Muscle of back (tissue), 13 donors: ENCODE measurements at places on chromosomes 7 and 10. TPM values are rescaled to one million over a fixed set of nuclear protein-coding genes. Genes with fewer than 3 reads are reported as not detected.

DNA sequence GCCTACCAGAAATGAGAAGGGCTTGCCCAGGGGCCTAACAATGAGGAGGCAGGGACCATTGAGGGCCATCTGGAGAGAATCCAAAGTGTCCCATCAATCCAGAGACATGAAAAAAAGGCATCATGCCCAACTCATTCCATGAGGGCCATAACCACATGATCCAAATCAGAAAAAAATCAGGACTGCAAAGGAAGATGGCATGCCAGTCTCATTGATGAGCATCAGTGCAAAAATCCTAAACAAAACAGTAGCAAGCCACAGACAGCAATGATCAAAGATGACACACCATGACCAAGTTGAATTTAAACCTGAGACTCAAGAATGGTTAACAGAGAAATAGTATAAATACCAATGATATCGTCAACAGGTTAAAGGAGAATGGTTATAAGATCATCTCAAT, 7.0 kb upstream of the CYP3A4 start:
- no peak for DNase-seq

DNA sequence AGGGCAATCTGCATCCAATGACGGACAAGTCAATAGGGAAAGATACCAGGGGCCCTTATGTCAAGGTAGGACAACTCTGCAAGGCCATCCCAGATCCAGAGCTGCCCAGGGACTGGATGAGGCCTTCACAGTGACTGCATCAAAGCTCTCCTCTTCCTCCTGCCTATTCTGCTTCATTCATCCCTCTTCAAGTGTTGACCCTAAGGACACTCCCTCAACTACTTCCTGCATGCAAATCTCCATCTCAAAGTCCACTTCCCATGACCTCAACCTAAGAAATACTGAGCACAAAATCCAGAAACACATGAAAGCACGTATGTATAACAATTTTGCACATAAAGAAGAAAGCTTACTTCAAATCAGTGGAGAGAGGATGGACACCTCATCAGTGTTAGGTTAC, 182.3 kb downstream of the AVL9 start:
- no peak for DNase-seq

DNA sequence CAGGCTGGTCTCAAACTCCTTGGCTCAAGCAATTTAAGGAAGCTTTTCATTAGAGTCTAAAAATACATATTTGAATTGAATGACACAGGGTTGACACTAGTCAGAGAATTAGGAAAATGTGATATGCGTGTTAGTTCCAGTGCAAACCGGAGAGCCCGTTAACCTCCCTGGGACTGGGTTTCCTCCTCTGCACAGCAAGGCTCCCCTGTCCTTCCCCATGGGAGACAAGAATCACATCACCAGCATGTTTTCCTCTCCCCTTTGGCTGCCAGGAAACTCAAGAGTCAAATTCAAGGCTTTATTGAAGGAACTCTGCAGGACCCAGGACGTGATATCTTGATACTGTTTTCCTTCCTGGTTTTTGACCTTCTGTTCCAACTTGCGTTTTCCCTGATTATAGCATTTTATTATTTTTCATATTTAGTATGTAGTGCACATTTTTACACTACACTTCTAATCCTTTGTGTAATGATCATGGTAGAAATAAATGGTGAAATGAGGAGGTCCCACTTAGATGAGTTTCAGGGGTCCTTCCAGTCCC, 24.9 kb downstream of the GSTO2 start:
- no peak for DNase-seq

GJD4 gene
- 1.8 TPM for polyA plus RNA-seq

- no peak for DNase-seq
These were observed 131.9 kb downstream of the KIAA1217 start for GRCh38 chr10:24340883-24341282.

DNA sequence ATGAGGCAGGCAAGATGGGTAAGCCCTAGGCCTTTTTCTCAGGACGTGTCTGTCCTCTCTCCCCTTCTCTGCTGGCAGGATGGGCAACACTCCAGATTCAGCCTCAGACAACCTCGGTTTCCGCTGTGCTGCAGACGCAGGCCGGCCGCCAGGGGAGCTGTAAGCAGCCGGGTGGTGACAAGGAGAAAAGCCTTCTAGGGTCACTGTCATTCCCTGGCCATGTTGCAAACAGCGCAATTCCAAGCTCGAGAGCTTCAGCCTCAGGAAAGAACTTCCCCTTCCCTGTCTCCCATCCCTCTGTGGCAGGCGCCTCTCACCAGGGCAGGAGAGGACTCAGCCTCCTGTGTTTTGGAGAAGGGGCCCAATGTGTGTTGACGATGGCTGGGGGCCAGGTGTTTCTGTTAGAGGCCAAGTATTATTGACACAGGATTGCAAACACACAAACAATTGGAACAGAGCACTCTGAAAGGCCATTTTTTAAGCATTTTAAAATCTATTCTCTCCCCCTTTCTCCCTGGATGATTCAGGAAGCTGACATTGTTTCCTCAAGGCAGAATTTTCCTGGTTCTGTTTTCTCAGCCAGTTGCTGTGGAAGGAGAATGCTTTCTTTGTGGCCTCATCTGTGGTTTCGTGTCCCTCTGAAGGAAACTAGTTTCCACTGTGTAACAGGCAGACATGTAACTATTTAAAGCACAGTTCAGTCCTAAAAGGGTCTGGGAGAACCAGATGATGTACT, 13.1 kb downstream of the PHKG1 start:
- DNase-seq = peak; percentile 72

DNA sequence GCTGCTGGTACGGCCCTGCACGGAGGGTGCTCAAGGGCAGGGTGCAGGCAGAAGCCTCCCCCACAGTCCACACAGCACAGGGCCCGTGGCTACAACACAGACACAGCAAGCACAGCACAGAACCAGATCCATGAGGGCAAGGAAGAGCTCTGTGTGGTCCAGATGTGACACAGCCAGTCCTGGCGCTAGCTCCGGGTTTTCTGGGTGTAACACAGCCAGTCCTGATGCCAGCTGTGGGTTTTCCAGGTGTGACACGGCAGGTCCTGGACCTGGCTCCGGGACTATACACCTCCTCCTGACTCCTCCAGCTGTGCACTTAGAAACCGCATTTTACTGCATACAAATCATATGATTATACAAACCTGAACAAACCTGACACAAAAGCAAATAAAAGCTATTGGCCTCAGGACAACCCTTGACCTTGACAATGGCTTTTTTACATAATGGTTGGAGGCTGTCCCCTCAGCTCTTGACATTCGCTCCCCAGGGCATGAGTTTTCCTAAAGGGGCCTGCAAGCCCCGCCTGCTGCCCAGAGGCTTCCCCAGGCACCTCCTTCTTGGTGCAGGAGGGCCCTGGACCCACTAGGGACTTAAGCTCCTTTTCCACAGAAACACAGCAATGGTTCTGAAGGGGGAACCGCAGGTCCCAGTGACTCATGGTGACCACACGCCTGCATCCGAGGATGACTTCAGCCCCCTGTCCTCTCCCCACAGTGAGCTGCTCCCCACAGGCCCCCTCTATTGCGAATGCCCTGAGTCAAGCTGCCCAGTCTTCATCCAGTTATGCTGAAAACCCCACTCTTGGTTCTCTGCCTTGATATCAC, 209.6 kb downstream of the PTPRN2 start:
- no peak for DNase-seq

- no peak for DNase-seq
These were observed 210.9 kb downstream of the CUX1 start for GRCh38 chr7:102028206-102028826.

- no peak for DNase-seq
These were observed 16.9 kb upstream of the GET4 start for GRCh38 chr7:859359-860030.

KNDC1 gene
- polyA plus RNA-seq = 7.1 TPM

DNA sequence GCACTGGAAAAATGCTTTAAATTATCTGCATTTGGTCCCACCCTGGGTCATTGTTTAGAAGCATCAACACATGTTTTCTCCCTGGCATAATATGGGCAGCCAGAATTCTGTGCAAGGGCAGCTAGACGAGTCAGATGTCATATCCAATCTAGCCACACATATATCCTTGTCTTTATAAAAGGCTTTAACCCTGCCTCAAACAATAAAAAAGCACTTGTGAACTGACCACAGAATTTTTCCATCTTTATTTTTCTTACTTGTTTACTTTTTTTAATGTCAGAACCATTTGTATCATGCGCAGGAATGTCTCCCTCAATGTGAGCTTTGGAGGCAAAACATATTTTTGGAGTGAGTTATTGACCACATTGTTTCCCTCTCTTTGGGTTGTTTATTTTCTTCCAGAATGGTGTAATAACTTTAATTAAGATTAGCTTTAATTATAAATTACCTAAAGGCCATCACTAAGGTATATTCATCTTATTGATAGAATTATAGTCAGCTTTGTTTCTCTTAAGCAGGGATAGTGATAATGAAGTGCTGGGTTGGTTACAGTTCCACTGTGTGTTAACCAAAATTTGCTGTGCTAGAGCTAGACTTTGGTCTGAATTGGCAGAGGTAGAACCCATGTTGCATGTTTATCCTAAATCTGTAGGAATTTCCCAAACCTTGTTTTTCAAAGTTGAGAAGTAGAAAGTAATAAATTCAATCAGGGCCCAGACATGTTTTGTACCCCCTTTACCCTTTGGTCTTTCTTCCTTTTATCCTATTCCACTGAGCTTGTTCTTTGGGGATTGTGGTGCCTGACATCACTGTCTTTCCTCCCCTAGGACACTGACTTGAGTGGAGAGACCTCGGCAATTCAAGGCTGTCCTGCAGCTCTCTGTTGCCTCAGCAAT, 1078.4 kb downstream of the KCNMA1 start:
- no peak for DNase-seq

STAG3 gene
- polyA plus RNA-seq = 8.4 TPM

GRCh38 chr7:147173883-147174282, 1057.3 kb downstream of the CNTNAP2 start:
- no peak for DNase-seq

PRPS1L1 gene
- polyA plus RNA-seq = not detected

- no peak for DNase-seq
These were observed 254.3 kb downstream of the CDK14 start for GRCh38 chr7:90850471-90850870.

CFAP58 gene
- polyA plus RNA-seq = 0.33 TPM

NEUROD6 gene
- polyA plus RNA-seq = 0.14 TPM

DNA sequence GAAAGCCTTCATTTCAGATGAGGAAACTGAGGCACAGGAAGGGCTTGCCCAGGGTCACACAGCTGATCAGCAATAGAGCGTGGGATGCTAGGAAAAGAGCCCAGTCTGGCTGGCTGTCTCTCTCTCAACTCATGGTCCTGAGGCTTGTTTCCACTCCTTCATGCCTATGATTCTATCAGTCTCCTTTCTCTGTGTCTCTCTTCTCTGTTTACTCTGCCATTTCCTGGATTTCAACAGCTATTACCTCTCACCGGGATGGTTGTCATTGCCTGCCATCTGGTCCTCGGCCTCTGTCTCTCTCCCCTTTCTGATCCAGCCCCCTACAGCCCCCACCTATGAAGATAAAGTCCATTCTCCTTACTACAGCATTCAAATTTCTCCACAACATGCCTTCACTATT, 93.3 kb upstream of the AGBL3 start:
- no peak for DNase-seq

DNA sequence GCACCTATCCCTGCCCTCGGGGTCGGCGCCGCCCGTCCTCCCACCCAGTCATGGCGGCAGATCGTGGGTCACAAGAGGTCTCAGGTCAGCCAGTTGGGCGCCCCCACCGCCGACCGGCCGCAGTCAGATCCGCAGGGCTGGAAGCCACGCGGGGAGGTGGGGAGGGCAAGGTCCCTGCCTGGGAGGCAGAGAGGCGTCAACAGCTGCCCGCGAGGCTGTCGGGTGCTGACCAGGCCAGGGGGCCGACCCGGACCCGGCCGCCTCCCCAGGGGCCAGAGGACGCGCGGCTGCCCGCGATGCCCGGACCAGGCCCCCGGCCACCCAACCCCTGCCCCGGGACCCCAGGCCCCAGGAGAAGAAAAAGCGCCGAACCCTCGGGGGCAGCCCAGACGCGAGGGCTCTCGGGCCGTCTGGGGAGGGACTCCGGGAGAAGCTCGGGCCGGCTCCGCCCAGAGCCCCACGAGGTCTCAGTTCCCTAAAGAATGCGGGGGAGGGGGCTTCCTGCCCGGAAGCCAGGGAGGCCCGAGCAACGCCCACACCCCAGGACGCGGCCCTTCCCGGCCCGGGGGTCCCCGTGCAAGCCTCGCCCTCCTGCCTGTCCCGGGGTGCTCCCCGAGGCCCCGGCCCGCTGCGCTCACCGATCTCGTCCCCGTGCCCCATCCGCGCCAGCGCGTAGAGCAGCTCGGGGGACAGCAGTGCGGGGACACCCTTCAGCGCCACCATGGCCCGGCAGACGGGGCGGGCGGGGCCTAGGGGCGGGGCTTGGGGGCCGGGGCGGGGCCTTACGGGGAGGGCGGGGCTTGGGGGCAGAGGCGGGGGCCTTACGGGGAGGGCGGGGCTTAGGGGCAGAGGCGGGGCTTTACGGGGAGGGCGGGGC, at the start of gene FUOM:
Gene FUOM, minus strand, starts transcription at position 735 of the 877 bp plus-strand sequence. Its CDS starts 12 bp downstream, at position 723.
- peak; percentile 78 for DNase-seq

MMRN2 gene
- polyA plus RNA-seq = 29.4 TPM

DRGX gene
- polyA plus RNA-seq = not detected

RPEL1 gene
- not detected for polyA plus RNA-seq

NUTM2D gene
- 10.5 TPM for polyA plus RNA-seq

GRCh38 chr7:94374721-94375566, 19.8 kb upstream of the COL1A2 start:
- peak; percentile 96 for DNase-seq

DNA sequence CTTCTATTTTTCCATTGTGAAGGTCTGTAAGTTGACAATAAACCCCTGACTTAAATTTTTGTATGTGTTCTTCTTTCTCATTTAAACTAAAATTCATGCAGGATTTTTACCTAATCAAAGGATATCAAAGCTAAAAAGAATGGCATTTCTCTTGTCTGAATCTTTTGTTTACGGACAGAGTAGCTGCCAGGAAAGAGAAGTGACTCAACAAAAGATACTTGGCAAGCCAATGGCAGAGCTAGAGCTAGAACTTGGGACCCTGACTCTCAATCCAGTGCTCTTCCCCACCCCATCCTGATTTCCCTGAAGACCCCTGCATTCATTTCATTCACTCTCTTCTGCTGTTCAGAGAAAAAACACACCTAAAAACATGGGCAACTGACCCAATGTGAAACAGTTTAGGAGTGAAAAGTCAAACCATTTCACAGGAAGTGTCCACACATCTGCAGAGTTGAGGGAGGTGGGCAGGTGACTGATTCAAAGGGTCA, 40.2 kb upstream of the PDLIM1 start:
- no peak for DNase-seq

DNA sequence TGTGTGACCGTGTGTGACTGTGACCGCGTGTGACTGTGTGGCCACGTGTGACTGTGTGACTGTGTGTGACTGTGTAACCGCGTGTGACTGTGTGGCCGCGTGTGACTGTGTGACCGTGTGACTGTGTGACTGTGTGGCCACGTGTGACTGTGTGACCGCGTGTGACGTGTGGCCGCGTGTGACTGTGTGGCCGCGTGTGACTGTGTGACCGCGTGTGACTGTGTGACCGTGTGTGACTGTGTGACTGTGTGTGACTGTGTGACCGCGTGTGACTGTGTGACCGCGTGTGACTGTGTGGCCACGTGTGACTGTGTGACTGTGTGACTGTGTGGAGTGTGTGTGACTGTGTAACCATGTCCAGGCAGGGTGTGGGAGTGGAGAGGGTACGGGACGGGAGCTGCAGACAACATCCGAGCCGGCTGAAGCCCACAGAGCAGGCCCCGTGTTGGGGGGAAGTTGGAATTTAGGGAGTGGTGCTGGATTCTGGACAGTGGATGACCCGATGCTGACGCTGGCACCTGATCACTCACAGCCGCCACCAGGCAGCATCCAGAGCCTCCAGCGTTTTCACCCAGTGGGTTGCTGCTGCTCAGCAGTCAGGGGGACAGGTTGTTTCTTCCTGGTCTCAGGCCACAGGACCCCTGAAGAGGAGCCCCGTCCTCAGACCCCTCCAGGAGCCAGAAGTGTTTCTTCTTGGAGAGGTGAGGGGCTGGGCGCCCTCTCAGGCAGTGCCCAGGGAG, 503.5 kb downstream of the DNAJB6 start:
- no peak for DNase-seq
